ENCODE measurements at places on chromosomes 6 and 20.

DNA sequence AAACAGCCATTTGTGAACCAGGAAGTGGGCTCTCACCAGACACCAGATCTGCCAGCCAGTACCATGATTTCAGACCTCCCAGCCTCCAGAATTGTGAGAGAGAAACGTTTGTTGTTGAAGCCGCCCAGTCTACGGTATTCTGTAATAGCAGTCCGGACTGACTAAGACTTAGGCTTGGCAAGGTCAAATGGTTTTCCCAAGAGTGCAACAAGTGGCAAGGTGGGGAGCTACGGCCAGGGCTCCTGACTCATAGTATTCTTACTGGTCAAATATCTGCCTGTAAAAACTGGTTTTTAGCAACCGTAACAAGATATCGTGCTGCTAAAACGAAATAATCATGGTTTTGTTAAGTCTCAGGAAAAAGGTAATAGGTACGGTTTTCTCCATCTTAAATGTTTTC, 37.8 kb downstream of the MCUR1 start:
- no peak for DNase-seq

DNA sequence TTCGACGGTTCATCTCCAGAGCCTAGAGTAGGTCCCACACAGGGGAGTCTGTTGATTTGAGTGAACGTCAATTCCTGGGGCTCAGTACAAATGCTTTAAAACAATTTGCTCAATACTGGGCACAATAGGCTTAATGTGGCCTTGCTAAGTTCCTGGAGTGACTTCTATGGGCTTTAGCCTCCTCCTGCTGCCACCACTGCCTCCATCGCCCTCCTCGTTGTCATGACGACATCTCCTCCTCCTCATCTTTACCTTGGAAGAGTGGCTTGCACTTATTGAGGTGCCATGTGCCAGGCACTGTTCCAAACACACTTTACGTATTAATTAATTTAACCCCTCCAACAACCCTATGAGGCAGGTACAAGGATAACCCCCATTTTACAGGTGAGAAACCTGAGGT, 11.8 kb upstream of the ZMYND8 start:
- no peak for DNase-seq

DNA sequence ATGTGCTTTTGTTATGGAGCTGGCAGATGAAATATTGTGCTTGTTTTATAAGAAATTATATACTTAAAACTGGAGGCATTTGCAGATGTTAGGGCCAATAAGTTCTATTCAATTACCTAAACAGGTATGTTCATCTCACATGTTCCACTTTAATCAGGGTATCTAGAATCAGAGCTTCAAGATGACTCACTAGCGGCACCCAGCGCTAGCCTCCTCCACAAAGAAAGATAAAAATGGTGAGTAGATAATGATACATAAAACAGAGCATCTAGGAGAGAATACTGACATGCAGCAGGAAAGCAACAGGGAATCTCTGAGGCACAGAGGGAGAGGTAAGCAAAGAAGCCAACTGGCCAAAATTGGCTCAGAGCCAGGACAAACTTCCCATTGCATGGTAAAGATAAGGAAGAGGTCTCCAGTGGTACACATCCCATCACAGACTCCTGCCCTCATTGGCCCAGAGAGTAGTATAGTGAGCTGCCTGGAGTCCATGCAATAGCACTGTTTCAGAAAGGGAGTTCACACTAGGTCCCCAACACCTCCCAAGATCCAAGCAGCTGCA, 200.7 kb upstream of the SPTLC3 start:
- no peak for DNase-seq

- DNase-seq, result no peak
Observed at GRCh38 chr20:37992802-37993409, 40.4 kb downstream of the TTI1 start.

DNA sequence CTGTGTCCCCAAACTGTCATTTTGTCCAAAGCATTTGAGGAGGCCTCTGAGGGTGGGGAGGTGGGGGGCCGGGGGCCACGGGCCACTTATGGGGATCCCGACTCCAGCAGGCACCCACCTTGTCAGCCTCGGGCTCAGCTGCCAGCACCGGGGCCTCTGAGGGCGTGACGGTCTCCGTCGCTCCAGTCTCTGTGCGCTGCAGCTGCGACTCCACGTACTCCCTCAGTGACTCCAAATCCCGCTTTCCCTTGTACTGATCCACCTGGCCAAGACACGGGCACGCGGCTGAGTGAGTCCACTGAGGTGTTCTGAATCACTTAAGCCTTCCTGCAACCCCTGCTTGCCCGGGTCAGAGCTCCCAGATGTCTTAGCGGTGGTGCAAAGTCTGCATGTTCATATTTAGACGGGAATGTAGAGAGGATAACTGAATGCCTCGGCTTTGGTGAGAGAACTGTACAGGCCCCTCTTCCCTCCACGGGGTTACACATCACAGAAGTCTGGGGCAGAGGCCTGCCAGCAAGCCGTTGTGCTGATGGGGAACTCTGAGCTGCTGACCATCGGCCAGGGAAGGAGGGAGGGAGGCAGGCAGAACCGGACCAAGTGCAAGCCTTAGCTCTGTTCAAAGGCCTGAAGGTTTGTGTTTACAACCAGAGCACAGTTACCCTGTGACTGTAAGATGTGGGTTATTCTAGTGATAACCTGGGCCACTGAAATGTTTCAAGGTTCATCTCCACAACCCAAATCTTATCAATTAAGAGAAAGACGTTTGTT, 21.8 kb downstream of the TXNDC5 start:
- no peak for DNase-seq
